ENCODE measurements at places on chromosomes 5 and 9.
A peak's percentile ranks its signal among the peaks of the same experiment; 100 is the strongest.

DNA sequence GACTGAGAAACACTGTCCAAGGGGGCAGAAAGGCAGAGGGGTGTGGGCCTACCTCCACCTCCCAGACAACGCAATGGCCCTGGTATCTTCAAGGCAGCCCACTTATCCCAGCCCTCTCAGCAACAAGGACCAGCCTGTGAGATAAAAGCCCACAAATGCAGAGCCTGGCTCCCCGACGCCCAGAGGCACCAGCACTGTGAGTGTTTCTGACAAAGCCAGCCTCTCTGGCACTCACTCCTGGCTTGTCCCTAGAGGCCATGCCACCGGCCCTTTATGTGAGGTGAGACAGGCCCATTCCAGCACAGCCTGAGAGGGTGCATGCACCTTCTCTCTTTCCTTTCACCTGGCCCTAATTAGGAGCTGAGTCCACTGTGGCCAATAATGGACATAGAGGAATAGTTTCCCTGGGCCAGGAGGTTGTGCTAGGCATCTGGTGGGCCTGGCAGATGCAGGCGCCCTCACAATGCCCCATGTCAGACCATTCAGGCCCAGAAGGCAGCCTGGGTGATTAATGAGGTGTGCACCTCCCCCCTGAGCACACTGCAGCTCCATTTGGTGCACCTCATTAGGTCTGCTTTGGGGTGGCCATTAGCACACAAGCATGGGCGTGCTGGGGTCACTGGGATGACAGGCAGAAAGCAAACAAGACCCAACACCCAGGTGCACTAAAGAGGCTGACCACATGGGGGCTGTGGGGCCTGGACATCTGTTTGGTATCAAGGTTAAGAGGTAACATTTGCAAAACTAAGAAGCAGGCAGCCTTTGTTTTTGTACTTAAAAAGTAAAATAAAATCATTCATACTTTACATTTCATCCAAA, 176.0 kb downstream of the MED10 start:
- no peak for DNase-seq

DNA sequence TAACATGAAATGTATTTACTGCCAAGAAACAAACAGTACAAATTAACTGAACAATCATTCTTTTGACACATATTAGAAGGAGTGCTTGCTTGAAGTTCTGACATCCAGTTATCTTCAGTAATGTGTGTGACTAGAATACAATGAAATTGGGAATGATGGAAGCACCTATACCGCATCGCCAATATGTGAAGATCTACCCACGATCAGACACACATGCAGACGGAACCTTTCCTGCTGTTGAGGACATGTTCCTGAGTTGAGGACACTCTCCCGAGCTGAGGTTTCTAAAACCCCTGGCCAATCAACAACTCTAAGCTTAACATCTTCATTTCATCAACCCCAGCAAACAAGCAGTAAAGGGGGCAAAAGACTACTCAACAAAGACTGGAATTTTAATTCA, at the start of gene OR13C3:
OR13C3 (minus strand) TSS at position 101 of the 400 bp plus-strand sequence. CDS start 133 bp downstream, outside the sequence.
- DNase-seq: no peak

GRCh38 chr5:160458806-160459800, 37.4 kb downstream of the PTTG1 start:
- no peak for DNase-seq

GRCh38 chr5:168132241-168132641, 159.2 kb upstream of the WWC1 start:
- no peak for DNase-seq

GRCh38 chr9:84997472-84997871, 327.9 kb downstream of the NTRK2 start:
- DNase-seq: no peak

- no peak for DNase-seq
Measured at GRCh38 chr9:133945314-133945975, 46.7 kb downstream of the VAV2 start.

DNA sequence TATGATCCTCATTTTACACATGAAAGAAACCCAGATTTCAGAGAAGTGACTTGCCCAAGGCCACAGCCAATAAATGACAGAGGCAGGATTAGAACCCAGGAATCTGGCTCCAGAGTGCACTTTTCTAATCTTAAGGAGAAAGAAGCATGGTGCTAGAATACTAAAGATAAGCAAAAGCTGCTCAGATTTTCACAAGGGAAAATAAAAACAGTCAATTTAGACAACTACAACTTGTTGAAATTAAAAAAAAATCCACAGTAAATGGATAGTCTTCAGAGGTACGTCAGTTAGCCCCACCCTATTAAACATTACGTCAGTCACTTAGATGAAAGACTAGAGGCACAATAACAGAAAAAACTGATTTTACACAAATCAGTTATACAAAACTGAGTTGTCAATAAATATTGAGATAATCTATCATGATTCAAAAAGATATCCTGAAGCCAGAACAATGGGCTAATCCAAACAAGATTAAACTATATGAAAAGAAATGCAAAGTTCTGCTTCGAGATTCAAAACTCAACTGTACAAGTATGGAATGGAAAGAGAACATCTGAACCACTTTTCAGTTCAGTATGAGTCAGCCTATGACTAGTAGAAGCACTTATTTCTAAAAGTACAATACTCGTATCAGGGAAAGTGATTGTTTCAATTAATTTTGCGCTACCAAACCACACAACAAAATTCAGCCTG, 9.3 kb downstream of the TMEM245 start:
- DNase-seq: peak; percentile 37

DNA sequence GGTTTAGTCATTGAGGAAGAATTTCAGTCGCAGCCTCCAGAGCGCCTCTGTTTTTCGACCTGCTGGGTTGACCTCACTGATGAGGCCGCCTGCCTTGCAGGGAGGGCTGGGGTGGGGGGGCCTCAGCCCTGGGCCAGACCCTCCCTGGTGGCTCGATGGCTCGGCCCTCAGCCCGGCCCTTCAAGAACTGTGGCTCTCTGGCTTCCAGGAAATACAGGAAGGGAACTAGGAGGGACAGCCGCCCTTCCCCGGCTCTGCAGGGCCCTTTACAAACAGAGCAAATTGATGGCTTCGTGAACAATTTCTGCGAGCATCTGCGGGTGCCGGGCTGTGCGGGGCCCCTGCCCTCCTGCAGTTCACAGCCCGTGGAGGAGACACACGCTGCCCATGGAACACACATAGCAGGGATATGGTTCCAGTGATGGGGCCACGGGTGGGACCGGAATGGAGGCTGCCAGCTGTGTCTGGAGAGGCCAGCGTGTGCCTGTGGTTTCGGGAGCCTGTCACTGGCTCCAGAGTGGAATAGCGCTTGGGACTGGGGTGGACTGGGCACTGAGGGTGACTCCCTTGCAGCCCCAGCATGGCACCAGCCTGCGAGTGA, 39.6 kb downstream of the COL5A1 start:
- no peak for DNase-seq

- DNase-seq: no peak
Measured at GRCh38 chr5:57503433-57503832, 20.8 kb upstream of the ACTBL2 start.

GRCh38 chr5:82346399-82347165, 68.4 kb upstream of the RPS23 start:
- no peak for DNase-seq

- no peak for DNase-seq
Measured at GRCh38 chr9:131670247-131671132, 69.4 kb downstream of the RAPGEF1 start.

DNA sequence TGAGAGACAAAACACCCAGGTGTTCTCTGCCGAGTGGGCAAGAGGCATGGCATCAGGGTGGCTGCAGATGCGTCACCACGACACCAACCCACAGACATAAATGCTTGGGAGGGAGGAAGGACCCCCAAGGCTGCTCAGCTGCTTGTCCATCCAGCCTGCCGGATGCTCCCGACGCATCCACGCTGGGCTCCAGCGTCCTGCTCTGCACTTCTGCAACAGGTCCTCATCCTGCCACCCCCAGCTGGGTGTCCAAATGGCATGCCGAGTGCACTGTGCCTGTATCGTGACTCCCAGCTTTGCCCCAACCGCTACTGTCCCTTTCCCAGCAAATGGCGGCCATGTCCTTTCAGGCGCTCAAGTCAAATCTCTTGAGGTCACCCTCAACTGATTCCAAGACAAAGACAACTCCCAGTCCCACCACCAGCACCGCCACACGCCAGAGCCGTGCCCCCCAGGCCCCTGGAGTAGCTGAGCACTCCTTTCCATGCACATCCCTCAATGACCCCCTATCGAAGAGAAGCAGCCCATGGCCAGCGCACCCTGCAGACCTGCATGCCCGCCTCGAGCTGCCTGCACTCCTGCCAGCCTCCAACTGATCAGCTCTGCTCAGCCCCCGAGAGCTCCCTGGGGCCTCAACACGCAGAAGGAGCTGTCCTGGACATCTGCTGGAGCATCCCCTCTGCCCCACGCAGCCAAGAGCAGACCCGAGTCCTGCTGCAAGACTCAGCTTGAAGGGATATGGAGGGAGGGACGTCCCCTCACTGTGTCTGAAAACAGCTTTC, 116.7 kb downstream of the ROR2 start:
- no peak for DNase-seq

- DNase-seq: no peak
Measured at GRCh38 chr9:133489253-133490190, 10.6 kb upstream of the SLC2A6 start.

- no peak for DNase-seq
Measured at GRCh38 chr5:148561801-148562311, 92.5 kb downstream of the HTR4 start.

GRCh38 chr9:74570879-74571512, 73.9 kb downstream of the RORB start:
- peak; percentile 7 for DNase-seq
